CD4-positive, alpha-beta memory T cell (primary cell): ENCODE measurements at places on chromosomes 6 and 20. TPM values are rescaled to one million over a fixed set of nuclear protein-coding genes. Genes with fewer than 3 reads are reported as not detected.

DNA sequence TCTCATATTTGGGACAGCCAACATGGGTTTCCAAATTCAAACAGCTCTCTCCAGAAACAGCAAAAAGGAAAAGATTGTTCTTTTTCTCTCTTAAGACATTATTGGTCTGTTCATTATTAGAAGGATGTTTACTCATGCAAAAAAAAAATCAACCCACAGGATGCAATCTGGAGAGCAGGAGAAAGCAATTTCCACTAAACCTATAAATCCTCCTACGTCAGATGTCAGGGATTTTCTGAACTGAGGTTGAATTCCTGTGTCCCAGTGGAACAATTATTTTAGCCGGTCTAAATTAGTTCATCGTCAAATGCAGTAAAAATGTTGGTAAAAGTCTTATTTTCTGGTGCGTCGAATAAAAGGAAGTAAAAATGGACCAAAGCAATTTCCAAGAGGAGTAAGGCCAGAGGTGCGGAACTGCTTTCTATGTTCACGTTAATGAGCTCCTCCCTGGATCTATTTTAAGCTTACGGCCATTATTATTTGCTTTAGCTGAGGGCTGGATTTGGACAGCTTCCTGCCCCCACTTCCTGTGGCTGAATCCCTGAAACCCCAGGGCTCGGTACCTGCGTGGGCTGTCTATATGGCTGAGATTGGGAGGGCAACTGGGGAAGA is at the start of gene GABRR1:
Gene GABRR1, minus strand, starts transcription at position 60 of the 612 bp plus-strand sequence. Its CDS starts 36 bp downstream, at position 24.
- DNase-seq = no peak

- no peak for DNase-seq
Observed at GRCh38 chr6:100612094-100612493, 147.4 kb upstream of the SIM1 start.

DNA sequence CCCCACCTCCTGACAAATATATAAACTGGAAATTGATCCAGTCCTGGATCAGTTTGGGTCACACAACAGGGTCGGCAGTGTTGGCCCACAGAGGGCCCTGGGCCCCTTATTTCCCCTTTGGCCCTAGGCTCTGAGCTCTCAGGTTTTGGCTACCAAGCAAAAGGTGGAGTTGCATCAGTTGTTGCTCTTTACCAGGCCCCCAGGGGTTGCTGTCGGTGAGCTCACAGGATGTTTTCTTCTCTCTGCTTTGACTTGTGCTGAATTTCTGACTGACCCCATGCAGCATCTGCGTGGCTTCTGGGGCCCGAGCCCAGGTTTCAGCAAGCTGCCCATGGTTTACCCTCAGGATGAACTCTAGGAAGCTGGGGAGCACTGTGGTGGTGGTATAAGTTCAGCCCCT is 44.6 kb downstream of the PPARD start:
- DNase-seq = no peak

- DNase-seq = no peak
Observed at GRCh38 chr20:8144282-8145245, 12.5 kb downstream of the PLCB1 start.

GRCh38 chr6:20747991-20748390 is 213.7 kb downstream of the CDKAL1 start:
- DNase-seq = no peak

GRCh38 chr6:65280060-65280459 is 427.0 kb downstream of the EYS start:
- no peak for DNase-seq

The TRIM10 gene
- not detected for polyA plus RNA-seq

The MAN1A1 gene
- 12.4 TPM for polyA plus RNA-seq
